ENCODE measurements at places on chromosomes 1 and 21.

- no peak overlapping the region for H3K4me3 ChIP-seq
- H3K27ac ChIP-seq = no peak overlapping the region
- H3K36me3 ChIP-seq = no peaks in the 10 kb centered on the region
- DNase-seq = no peak
- H3K27me3 ChIP-seq = no peaks in the 10 kb centered on the region
These were observed 302.7 kb downstream of the MRPL39 start for GRCh38 chr21:25304611-25305010.

- no peaks in the 10 kb centered on the region for H3K27me3 ChIP-seq
- no peaks in the 10 kb centered on the region for H3K4me1 ChIP-seq
- DNase-seq = no peak
- peaks cover 5% of the 10 kb centered on the region for H3K36me3 ChIP-seq
- H3K4me3 ChIP-seq = no peak overlapping the region
These were observed 97.0 kb downstream of the MT1HL1 start for GRCh38 chr1:236907205-236907604.

DNA sequence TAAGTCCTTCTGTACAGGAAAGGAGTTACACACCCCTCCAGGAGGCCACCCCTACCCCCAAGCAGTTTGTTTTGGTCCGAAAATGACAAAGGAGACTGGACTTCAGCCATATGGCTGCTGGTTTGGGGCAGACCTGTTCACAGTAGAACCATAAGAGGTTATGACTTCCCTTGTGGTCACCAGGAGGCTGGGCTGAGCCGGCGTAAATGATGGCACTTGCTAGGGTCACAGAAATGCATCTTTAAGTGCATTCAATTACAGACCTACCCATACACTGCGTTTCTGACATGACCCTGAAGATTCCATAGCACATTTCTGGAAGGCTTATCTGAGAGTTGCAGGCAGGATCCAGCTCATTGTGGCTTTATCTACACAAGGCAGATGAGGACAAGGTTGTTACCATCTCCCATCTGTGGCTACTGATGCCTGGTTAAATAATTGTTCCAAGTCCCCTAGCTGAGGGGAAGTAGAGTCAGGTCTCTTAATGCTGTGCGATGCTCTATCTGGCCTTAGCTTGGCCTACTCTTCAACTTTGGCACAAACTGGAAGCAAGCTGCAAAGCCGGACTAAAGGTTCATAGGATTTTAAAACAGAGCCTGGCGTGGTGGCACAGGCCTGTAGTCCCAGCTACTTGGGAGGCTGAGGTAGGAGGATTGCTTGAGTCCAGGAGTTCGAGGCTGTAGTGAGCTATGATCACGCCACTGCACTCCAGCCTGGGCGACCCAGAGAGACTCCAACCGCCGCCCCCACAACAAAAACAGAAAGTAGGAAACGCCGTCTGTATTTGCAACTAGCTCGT is 1.7 kb upstream of the TRIM67 start:
- peaks cover 7% of the 10 kb centered on the region for H3K4me1 ChIP-seq

GRCh38 chr1:222390181-222390580 is 157.7 kb downstream of the HHIPL2 start:
- H3K27me3 ChIP-seq = no peaks in the 10 kb centered on the region
- no peak for DNase-seq
- H3K36me3 ChIP-seq = no peaks in the 10 kb centered on the region

DNA sequence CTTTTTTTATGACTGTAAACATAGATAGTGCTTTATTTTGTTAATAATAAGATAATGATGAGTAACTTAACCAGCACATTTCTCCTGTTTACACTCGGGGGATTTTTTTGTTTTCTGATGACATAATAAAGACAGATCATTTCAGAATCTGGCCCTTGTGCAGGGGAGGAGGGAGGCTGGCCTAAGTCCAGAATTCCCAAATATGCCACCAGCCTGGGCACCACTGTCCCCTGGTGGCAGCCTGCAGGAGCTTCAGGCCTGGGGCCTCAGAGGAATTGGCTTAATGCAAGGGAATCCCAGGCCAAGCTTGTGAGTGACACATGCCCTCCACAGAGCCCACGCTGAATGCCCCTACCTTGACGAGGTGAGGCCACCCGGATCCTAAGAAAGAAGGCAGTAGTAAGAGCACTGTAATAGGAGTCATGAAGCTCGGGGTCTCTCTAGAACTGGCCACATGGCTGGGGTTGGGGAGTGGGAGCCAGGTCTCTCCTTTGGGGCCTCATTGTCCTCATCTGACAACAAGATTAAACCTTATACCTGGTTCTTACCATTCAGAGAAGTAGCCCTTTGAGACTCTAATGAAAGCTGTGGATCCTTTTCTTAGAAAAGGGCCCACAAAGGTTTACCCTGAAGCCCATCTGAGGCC is 24.1 kb downstream of the ETNK2 start:
- H3K27ac ChIP-seq = peak overlapping the region; percentile 46
- H3K27me3 ChIP-seq = no peaks in the 10 kb centered on the region
- H3K36me3 ChIP-seq = peaks cover 38% of the 10 kb centered on the region
- peaks cover 21% of the 10 kb centered on the region for H3K4me1 ChIP-seq

DNA sequence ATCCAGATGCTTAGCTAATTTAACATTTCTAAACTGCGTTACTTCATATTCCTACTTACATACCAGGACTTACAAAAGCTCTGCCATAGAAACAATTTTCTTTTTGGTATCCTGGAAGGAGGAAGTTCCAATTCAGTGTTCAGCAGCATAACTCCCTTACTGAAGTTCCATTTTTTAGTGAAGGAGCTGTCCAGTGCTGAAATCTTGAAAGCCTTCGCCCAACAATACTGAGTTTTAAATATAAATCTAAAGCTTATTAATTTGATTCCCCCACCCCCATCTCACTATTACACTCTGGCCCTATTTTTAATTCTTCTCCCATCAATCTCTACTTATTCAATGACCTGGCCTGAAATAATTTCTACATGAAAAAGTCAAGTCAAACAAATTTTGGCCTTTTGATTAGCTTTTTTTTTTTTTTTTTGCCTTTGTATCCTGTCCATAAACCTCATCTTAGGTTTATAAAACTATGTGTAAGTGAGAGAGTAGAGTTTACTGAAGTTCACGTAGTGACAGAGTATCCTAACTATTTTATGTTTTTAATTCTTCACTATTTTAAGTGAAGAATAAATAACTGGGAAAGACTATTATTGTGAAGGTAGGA is 323.0 kb upstream of the PLD5 start:
- no peaks in the 10 kb centered on the region for H3K27me3 ChIP-seq
- no peak overlapping the region for H3K27ac ChIP-seq
- H3K4me1 ChIP-seq = no peaks in the 10 kb centered on the region
- no peaks in the 10 kb centered on the region for H3K36me3 ChIP-seq
- no peak for DNase-seq

- H3K27ac ChIP-seq = no peak overlapping the region
- DNase-seq = no peak
- no peak overlapping the region for H3K4me3 ChIP-seq
These were observed 412.5 kb downstream of the PTPRU start for GRCh38 chr1:29648798-29649188.
